ENCODE measurements at places on chromosomes 3 and 15.

- DNase-seq = peak; percentile 69
These were observed 613.4 kb downstream of the MCTP2 start for GRCh38 chr15:94844538-94845389.

DNA sequence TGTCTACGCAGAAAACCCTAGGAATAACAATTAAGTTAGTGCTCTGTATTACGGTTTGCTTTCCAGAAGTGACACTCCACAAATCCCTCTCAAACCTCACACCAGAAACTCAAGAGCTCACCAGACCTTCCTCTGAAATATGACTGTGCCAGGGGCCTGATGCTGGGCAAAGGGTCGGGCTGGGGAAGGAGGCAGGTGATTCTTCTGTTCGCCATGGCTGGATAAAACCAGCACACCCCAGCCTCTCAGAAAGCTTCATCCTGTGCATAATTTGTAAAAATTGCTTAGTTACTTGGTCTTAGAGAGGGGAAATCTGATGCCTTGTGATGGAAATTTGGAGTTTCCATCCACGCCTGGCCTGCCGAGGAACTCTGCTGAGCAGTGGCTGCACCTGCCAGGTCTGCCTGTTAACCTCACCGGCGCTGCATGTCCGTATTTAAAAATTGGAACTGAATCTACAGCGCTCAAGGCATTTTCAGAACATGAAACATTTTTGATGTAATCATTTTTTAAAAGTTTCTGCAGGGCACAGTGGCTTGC lies 22.7 kb upstream of the ATP1B3 start:
- DNase-seq = no peak

GRCh38 chr3:104846270-104846669 lies 520.4 kb upstream of the ALCAM start:
- DNase-seq = no peak

- DNase-seq = no peak
These were observed 7.1 kb downstream of the LRRK1 start for GRCh38 chr15:100926258-100926657.

GRCh38 chr15:84715441-84716035 lies 401 bp downstream of the SEC11A start:
- DNase-seq = peak; percentile 15

GRCh38 chr15:51284871-51285270 lies 53.5 kb downstream of the CYP19A1 start:
- DNase-seq = no peak

DNA sequence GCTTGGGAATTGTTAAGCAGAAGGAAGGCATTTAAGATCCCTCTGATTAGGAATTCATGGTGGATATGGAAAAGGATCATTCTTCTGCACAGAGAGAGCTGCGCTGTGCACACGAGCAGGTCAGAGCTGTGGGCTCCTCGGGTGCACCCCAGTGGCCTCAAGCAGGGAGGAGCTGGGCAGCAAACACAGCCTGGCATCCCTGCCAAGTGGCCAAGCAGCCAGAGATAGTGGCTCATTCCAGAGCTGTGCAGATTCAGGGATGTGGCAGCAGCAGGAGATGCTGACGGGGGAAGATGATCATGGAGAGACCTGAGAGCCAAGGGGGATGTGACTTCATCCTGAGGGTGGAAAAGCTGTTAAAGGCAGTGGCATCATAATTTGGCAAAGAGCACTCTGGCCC lies 55.9 kb downstream of the LRRK1 start:
- DNase-seq = no peak

DNA sequence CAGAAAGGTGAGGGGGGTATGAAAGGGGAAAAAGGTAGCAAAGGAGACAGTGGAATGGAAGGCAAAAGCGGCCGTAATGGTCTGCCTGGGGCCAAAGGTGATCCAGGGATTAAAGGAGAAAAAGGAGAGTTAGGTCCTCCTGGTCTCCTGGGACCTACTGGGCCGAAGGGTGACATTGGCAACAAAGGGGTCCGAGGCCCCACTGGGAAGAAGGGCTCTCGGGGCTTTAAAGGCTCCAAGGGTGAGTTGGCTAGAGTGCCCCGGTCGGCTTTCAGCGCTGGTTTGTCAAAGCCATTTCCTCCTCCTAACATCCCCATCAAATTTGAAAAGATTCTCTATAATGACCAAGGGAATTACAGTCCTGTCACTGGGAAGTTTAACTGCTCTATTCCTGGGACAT lies 6.7 kb downstream of the OTOL1 start:
- no peak for DNase-seq

Measured in urothelium cell line (cell line).